ENCODE measurements at places on chromosomes 4 and X.

DNA sequence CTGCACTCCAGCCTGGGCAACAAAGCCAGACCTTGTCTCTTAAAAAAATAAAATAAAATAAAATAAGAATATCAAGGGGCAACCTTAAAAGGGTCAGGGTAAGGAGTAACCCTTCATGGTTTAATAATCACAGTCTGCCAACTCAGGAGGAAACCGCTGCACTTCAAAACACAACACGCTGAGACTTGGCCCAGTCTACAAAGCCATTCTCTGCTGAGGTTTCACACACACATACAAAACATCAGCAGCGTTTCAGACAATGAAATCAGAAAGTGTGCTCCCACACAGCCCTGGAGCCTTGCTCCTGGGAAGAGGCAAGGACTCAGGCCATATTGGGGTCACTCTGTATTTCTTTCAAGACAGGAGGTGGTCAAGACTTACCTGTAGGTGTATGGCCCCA, 18.3 kb downstream of the SCARB2 start:
- no peak for DNase-seq

DNA sequence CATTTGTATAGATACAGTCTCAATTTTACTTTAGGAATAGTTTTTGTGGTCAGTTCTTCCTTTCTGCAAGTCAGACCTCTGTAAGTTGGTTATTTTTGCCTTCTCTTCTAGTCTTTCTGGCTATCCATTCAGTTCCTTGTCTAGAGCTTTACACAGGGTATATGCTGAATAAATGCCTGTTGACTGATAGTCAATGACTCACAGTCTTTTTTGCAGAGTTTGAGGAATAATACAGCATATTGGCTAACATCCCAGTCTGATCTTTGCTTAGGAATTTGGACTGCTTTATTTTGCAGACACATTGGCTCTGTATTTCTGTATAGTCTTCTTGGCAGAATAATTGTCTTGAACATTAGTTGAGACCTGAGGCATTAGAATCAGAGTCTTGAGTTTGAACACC, 132.4 kb downstream of the MAGEC1 start:
- no peak for DNase-seq

DNA sequence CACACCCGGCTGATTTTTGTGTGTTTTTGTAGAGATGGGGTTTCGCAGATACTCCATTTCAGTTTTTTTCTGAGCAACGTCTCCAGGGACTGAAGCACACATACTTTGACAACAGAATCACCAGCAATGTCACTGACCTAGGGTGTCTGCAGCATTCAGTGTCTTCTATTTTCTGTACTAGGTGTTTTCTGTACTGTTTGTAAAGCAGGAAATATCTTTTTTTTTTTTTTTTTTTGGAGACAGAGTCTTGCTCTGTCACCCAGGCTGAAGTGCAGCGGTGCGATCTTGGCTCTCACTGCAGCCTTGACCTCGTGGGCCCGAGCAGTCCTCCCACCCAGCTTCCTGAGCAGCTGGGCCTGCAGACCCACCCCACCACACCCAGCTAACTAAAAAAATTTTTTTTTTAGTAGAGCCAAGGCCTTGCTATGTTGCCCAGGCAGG, 8.9 kb downstream of the ADD1 start:
- DNase-seq, result no peak

GRCh38 chr4:164239433-164239832, 514.5 kb upstream of the SMIM31 start:
- no peak for DNase-seq

- DNase-seq, result no peak
Measured at GRCh38 chr4:177125656-177126055, 184.0 kb upstream of the NEIL3 start.

DNA sequence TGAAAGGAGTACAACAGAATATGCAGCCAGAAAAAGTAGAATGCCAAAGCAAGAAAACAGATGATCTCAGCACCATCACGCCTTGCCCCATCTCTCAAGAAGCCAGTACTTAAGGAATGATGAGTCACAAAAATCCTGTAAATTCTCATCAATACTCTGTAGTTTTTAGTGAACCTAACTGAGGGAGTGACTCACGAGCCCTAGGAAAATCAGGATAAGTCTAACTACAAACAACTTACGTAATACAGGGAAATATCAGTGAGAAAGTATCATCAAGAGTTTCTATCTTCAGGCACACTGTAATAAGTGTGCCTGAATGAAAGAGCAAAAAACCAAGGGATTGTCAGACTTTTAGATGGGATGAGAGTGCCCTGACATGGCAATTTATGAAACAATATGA, 644.4 kb downstream of the STPG2 start:
- DNase-seq, result no peak

DNA sequence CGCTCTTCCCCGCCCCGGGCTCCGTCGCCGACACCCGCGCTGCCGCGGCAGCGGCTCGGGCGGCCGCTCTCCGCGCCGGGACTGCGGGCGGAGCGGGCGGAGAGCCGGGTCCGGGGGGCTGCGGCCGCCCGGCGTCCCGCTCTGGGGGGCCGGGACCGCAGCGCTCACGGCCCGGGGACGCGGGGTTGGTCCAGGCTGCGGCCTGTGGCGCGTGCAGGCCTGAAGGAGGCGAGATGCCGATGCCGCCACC, 492 bp downstream of the GALNT7 start:
- DNase-seq, result peak; percentile 41

- no peak for DNase-seq
Measured at GRCh38 chr4:123017636-123018395, 95.4 kb upstream of the NUDT6 start.

- no peak for DNase-seq
Measured at GRCh38 chrX:25012793-25013631, 2.8 kb downstream of the ARX start.

DNA sequence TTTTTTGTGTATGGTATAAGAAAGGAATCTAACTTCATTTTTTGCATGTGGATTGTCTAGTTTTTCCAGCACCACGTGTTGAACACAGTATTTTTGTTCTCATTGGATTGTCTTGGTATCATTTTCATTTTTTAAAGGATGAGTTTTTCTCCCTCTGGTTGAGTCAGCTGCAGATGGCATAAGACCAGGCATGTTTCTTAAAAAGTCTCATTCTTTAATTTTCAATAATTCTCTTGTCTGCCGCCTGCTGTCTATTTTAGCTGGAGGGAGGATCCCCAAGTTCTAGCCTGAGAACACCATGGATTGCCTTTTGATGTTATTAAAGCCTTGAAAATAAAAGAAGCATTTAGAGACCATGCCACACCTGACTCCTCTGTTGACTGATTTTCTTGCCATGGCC, 263.8 kb downstream of the ARHGAP24 start:
- DNase-seq, result no peak

GRCh38 chrX:65576160-65576559, 41.6 kb upstream of the LAS1L start:
- DNase-seq, result no peak

GRCh38 chr4:19025031-19025430, 1003.5 kb upstream of the LCORL start:
- DNase-seq, result no peak

DNA sequence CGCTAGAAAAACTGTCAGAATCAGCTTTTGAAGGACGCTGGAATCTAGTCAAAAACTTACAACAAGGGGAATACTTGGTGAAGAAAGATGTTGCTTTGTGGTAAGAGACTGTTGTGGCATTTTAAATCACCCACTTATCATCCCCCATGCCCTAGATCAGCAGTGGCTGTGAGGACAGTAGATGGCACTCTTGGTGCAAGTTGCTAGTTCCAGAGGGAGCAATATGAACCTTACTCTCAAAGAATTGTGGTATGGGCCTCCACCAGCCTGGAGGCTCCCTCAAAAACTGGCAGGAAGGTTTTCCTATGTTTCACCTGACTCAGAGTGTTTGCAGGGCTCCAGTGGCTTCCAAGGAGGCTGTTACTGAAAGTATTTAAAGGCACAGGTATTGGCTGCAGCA, 37.7 kb upstream of the SLC16A2 start:
- peak; percentile 17 for DNase-seq

GRCh38 chrX:119467433-119467832, 811 bp upstream of the SLC25A5 start:
- DNase-seq, result no peak

- DNase-seq, result no peak
Measured at GRCh38 chr4:39295784-39296183, 70.4 kb downstream of the RFC1 start.

- DNase-seq, result no peak
Measured at GRCh38 chrX:132467989-132468388, 20.8 kb downstream of the MBNL3 start.

GRCh38 chrX:111129921-111130320, 33.9 kb downstream of the PAK3 start:
- no peak for DNase-seq

- DNase-seq, result no peak
Measured at GRCh38 chr4:141926406-141926805, 290.0 kb downstream of the IL15 start.

DNA sequence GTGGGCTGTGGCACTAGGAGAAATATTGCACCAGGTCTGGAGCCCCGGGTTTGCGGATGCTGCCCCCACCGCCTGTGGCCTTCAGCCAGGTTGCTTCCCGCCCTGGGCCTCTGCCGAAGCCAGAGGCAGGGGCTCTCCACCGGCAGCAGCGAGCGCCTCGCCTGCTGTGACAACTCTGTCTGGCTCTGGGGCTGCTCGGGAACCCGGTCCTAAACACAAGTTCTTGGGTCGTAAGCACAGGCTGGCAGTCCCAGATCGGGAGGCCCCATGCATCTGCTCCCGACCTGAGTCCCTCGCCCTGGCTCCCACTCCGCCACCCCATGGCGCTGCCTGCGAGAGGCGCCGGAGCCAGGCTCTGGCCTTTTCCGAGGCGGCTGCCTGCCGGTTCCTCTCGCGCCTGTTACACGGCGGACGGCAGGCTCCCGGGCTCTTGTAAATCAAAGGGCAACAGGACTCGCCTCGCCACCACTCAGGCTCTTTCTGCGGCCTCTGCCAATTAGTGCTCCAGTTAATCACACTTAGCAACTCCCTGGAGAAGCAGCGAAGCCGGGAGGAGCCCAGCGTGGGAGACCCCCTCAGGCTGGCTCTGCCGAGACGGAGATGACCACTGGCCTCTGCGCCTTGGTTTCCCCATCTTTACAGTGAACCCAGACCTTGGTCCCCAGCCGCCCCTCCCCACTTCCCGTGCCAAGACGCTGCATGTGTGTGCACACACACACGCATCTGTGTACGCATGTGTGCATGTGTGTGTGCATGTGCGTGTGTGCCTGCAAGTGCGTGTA, 109.2 kb downstream of the DCTD start:
- DNase-seq, result no peak

- no peak for DNase-seq
Measured at GRCh38 chr4:24642981-24643547, 58.7 kb upstream of the DHX15 start.

DNA sequence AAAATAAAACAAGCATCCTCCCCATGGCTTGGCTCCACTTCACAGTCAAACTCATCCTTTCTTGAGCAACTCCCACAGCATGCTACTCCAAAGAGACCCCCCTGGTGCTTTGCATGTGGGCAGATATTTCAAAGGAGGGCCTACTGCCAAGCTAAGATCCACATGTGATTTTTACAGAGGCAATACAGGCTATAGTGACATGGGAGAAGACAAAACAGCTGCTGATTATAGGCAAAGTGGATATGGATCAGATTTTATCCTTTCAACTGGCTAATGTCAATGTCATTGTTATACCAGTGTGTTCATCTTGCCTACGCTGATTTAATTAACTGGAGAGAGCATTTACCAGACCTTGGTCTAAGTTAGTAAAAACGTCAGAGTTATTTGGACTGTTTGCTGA, 328.3 kb downstream of the KLHL13 start:
- no peak for DNase-seq

DNA sequence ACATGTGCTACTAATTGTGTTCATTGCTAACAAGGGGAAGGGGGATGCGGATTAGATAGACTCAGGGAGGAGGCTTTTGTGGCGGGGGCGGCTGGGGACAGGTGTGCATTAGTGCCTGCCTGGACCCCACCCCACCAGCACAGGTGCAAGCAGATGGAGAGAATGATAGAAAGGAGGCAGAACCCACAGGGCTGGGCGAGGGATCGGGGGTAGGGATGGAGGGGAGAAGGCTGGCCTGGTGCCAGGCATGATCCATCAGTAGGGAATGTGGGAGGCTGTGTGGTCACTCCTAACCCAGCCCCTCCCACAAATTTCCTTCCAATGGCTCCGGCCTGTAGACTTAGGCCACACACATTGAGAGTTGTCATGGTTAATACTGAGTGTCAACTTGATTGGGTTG, 30.5 kb upstream of the CRMP1 start:
- no peak for DNase-seq

DNA sequence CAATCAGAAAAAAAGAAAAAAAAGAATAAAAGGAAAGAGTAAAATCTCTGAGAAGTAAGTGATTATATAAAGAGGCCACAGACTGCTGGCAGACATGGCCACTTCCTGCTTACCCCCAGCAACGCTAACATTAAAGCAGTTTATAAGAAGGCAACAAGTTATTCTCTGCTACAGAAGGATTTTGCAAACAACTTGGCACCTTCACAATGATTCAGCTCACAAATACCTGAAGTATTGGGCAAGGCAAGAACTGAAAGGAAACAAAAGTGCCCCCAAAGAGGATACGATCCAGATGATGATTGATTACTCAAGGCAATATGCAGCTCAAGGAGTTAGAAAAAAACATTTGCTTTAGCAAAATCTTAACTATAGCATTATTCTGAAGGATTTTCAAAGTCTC, 718.8 kb downstream of the KLHL13 start:
- no peak for DNase-seq

DNA sequence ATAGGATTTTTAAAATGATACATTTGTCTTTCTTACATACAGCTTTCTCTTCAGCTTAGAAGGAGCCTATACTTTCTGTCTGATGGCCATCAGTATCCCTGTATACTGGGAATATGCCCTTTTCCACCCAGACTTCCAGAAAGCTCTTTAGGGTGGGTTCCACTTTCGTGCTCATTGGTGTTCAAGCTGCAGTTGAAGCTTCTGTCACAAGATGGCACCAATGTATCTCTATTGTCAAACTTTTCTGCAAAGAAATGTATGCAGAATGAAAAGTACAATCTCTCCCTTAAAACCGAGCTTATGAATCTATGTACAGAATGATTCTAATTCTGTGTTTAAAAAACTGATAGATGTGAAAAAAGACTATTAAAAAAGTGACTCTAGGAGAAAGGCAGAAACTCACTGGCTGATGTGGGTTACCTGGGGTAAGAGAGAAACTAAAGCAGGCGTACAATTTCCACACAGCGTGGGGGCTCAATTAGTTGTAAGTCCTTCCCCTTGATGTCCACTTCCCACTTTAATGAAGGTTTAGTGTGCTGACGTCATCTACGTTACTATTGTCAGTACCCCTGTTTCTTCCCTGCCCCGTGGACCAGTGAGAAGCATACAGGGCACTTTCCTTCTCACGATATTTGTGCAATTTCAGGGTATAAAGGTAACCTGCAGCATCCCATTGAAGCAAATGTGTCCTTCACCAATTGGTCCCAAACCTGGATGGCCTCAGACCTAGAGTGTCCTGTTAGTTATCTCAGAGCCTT, 57.3 kb upstream of the TCEAL2 start:
- peak; percentile 3 for DNase-seq

GRCh38 chrX:43744284-43744683, 88.2 kb downstream of the MAOA start:
- no peak for DNase-seq

- DNase-seq, result no peak
Measured at GRCh38 chr4:80685214-80685613, 345.3 kb upstream of the BMP3 start.

GRCh38 chr4:135319685-135320084, 1118.1 kb upstream of the PABPC4L start:
- DNase-seq, result no peak
